ENCODE measurements at places on chromosomes 5 and 9.

DNA sequence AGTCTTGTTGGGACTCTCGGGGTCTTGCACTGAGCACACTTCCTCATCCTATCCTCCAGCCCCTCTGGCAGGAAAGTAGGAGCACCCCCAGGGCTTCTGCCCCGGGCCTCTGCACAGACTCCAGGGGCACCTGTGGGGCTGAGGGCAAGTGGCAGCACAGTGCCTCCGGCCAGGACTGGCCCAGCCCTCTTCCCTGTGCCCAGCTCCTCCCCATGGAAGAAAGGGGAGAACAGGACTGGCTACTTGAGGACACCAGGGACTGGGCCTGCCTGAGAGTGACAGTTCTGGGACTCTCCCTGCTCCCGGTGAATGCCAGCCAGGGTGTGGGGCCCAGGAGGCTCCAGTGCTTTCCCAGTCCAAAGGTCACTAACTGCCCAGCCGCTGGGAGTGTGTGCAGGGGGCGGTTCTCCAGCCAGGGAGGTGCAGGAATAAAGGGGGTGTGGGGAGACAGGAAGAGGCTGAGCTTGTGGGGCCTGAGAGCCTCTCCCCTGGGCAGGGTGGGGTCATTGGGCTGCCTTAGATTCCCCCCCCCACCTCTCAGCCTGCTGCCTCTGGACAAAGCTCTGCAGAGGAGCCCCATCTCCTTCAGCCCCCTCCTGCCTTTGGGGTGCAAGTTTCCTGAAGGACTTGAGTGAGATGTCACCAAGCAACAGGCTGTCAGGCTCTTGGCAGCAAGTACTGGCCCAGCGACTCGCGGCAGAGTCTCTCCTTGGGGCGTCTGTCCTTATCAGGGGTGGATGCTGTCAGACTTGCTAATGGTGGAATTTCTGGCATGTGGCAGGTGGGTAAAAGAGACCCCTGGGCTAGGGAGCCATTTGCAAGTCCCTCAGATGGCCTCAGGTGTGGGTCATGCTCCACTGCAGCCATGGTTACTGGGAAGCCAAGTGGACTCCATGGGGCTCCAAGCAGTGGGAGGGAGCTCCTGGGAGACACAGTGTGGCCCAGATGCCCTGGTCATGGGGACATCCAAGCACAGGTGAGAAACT lies 19.1 kb upstream of the JADE2 start:
- no peak for DNase-seq

DNA sequence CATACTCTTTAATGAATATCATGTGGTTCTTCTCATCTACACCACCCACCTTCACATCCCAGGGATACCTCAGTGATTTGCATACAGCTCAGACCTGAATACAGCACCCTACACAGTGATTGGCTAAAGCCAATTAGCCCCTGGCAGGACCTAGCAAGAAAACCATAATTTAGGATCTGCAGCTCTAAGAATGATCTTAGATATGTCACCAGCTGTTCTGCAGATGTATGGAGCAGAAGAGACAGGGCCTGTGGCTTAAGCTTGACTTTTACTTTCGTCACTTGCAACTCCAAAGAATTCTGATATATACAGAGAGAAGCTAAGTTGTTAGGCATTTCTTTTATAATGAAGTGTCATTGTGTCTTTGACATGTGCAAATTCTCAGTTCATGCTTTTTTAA lies 483.2 kb upstream of the C9orf72 start:
- DNase-seq: no peak

- DNase-seq: no peak
Measured at GRCh38 chr9:130995086-130996011, 13.6 kb upstream of the LAMC3 start.

DNA sequence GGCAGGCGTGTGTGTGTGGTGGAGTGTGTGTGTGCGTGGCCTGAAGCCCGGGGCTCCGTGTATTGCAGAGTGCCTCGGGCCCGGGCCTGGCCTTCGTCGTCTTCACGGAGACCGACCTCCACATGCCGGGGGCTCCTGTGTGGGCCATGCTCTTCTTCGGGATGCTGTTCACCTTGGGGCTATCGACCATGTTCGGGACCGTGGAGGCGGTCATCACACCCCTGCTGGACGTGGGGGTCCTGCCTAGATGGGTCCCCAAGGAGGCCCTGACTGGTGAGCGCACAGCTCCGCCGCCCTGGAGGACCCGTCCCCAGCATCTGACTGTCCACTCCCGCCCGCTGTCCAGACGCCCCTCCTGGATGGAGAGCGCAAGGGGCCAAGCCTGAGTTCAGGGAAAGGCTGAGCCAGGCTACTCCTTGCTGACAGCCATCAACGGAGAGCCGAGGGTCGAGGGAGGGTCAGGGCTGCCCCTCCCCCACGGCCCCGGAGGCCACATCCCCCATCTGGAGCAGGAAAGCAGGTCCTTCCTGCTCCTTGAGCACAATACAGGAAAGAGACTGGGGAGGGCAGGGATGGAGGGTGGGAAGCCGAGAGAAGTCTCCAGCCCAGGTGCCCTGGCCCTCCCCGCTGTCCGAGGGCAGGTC lies 18.4 kb downstream of the SLC6A18 start:
- no peak for DNase-seq

DNA sequence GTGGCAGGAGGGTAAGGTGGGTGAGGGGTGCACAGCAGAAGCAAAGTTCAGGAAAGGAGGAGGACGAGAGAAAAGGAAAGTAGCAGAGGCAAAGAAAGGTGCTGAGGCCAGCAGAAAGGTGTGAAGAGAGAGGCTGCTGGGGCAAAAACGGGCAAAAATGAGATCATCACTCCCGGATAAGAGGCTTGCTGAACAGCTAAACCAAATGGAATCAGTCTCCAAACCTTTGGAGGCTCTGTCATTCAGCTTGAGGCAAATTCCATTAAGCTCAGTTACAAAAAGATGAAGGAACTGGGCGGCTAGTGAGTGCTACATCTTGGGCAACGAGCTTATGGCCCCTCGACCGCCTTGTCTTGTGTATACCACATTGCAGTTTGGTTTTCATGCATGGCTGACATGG lies 136.4 kb downstream of the FSTL4 start:
- no peak for DNase-seq

Data from stimulated activated CD8-positive, alpha-beta memory T cell treated with anti-CD3 and anti-CD28 coated beads, Interleukin-4, amount 100 ng/mL, for 1 hour (primary cell).